ENCODE measurements at places on chromosomes 13 and 19.

GRCh38 chr13:60093425-60094019, 70.2 kb downstream of the DIAPH3 start:
- no peak for DNase-seq

GRCh38 chr13:99653526-99653925, 152.3 kb downstream of the TM9SF2 start:
- no peak for DNase-seq

DNA sequence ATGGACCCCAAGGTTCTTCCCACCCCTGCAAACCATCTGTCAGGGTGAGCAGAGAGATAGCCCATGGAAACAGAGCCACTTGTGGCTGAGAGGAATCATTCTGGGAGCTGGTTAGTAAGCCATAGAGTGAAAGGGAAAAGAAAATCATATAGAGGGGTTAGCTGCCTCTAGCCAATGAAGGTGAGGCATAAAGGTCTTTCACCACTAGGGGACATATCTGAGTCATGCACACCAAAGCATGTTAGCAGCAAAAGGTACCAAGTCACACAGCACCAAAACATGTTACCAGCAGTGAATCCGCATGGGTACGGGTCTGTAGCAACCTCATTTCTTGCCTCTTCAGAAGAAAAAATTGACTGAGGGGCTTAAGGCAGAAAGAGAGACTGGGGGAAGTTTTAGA, 76.7 kb upstream of the ZNF43 start:
- DNase-seq = no peak

- no peak for DNase-seq
Measured at GRCh38 chr13:43289470-43290255, 266.3 kb downstream of the DNAJC15 start.

DNA sequence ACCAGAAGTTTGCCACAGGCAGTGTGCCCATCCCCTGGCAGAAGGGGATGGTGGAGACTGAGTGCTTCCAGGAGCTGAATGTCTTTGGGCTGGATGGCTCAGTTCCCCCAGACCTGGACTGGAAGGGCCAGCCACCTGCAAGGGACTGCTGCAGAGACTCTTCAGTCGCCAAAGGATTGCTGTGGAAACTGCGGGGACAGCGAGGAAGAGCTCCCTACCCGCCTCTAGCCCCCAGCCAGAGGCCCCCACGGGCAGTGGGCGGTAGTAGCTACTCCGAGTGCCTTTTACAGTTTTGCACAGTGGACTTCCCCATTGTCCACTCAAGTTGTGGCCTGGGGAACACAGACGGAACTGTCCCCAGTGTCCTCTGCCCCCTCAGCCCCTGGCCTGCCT, 138.5 kb downstream of the ZDHHC20 start:
- DNase-seq = no peak

GRCh38 chr19:52277471-52277870, 8.1 kb downstream of the ZNF766 start:
- no peak for DNase-seq

- no peak for DNase-seq
Measured at GRCh38 chr19:49395581-49396407, 7.7 kb downstream of the KASH5 start.

GRCh38 chr19:44588771-44589112, 24.6 kb upstream of the IGSF23 start:
- DNase-seq = no peak

Measured in GF-D8 (cell line).